Right cardiac atrium (tissue), 5 donors: ENCODE measurements at places on chromosomes 11 and 22. TPM values are rescaled to one million over a fixed set of nuclear protein-coding genes. Genes with fewer than 3 reads are reported as not detected.

DNA sequence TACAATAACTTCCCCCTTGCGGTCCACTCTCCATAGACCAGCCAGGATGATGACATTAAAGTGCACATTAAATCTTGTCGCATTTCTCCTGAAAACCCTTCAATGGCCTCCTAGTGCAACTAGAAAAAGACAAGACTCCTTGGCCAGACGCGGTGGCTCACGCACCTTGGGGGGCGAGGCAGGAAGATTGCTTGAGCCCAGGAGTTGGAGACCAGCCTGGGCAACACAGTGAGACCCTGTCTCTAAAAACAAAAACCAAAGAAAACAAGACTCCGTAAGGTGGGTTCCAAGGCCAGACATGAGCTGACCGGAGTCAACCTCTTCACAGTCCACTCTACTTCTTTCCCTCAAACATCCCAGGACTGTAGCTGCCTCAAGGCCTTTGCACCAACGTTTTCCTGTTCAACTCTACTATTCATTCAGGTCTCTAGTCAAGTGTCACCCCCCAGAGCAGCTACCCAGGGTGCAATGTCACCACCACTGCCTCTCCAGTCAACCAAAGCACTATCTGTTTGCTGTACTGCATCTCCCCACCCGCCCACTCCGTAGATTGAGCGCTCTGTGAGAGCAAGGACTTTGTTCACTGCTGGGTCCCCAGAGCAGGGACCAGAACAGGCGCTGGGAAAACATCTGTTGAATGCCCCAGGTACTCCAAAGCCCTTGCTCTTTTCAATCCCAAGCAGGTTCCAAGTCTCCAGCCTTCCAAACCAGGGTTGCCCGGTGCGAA, 739 bp downstream of the ZMAT5 start:
- no peak for DNase-seq

DNA sequence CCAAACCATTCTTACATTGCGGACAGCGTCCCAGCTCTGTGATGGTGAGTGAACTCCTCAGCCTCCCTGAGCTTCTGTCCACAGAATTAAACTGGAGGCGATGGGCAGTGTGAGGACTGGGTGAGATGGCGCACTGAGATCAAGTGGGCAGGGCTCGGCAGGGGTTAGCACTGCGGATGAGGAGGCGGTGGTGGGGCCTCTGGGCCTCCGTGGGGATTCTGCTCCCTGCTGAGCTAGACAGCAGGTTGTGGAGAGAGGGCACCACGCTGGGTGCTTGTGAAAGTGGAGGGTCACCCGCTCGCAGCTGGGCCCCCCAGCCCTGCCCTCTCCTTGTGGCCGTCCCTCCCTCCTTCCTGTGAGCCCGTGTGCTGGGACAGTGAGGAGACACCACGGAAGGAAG, 25.6 kb upstream of the PARVG start:
- no peak for DNase-seq

Gene SYTL2
- total RNA-seq: 4.3 TPM

Gene RAG2
- not detected for total RNA-seq

- DNase-seq: no peak
These were observed 829 bp upstream of the APOC3 start for GRCh38 chr11:116828632-116829524.

Gene SYT12
- 0.11 TPM for total RNA-seq

GRCh38 chr11:45212566-45213315, 66.3 kb downstream of the PRDM11 start:
- peak; percentile 58 for DNase-seq

DNA sequence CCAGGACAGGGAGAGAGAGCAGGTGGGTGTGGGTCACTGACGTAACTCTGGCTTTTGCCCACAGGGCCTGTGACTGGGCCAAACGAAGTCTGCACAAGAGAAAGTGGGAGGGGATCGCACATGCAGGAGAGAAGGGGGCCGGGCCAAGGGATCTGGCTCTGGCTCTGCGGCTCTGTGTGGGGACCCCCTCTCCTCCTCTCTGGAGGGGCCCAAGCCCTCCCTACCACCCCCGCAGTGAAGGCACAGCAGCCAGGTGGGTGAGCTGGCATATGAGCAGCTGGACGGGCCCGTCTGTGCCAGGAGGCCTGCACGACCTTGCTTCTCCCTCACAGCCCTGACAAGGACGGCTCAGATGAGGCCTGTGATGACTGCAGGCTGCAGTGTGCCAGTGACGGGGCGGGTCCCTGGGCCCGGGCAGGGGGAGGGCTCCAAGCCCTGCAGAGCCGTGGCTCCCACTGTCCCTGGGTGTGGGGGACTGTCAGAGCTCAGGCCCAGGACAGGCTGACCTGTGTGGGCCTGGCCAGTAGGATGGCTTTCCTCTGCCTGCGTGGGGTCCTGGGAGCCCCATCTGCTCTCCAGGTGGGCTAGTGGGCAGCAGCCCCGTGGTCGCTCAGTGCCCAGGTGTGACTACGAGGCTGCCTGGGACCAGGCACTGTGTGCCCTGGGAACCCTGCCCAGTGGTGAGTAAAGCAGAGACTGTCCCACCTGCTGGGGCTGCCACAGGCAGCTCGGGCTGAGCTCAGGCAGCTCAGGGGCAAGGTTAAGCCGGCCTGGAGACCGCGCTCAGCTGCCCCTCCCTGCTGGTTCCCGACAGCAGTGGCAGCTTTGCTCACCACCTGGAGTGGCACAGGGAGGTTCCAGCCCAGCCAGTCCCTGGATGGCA, 22.2 kb downstream of the MRGPRG start:
- no peak for DNase-seq

Gene HYOU1
- 127 TPM for total RNA-seq

GRCh38 chr11:65973439-65974110, 12.0 kb downstream of the SART1 start:
- no peak for DNase-seq

DNA sequence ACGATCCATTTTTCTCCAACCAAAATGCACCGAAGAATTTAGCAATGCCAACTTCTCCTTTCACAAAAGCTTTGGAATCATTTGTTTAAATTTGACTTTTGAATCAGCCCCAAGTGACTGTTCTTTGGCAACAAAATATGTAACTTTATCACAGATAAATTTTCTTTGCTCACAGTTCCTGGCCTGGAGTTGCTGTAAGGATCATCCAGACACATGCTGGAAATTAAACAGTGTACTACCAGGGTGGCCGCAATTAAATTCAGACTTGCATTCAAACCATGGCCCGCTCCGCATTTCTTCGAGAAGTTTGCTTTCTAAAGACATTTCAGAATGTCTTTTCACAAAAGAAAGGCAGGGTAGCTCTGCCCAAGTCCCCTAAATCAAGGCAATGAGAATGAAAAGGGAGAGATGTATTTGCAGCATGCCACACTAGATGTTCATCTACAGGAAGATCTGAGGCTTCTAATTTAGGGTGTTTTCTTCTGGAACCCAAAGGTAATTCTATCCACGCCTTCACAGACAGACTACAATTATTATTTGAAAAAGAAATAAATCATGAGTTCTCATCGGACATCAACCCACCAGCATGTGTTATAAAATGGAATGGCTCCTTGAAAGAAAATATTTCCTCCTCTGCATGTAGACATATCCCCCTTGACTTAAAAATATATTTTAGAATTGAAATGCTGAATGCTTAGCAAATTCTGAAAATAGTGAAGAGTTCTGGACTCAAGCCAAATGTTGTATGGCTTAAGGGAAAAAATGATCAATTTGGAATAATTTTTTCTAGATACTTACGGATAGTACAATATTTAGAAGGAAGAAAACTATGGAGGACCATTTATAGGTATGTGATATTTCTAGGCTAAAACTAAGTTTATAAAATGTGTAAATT, 189.7 kb upstream of the BLID start:
- no peak for DNase-seq

- DNase-seq: no peak
These were observed 77.7 kb downstream of the PKNOX2 start for GRCh38 chr11:125242141-125242775.

Gene CASP5
- total RNA-seq: not detected

- DNase-seq: peak; percentile 55
These were observed 90.0 kb downstream of the MICAL2 start for GRCh38 chr11:12200279-12200990.

DNA sequence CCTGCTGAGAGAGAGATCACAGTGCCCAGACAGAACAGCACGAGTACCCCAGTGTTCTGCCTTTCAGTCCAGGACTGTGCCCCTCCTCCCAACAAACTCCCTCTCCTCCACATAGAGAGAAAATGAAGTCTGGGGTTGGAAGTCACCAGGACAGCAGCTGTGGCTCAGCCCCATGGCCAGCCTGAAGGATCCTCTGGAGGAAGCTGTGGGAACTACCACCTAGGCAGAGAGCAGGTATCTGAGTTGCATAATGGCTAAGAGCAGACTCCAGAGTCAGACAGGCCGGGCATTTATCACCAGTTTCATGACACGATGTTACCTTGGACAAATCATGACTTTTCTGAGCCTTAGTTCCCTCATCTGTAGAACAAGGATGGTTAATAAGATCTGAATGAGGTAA, 61.2 kb upstream of the RRAS2 start:
- no peak for DNase-seq

Gene HBG1
- total RNA-seq: not detected

DNA sequence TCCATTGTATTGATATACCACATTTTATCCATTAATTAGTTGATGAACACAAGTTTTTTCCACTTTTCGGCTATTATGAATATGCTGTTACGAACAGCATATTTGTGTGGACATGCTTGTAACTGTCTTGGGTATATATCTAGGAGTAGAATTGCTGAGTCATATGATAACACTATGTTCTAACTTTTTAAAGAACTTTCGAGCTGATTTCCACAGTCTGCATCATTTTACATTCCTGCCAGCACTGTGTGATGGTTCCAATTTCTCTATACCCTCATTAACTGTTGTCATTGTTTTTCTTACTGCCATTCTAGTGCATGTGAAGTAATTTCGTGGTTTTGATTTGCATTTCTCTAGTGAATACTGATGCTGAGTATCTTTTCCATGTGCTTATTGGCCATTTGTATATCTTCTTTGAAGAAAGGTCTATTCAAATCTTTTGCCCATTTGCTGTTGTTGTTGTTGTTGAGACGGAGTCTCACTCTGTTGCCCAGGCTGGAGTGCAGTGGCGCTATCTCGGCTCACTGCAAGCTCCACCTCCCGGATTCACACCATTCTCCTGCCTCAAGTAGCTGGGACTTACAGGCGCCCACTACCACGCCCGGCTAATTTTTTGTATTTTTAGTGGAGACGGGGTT, 7.4 kb upstream of the RCE1 start:
- DNase-seq: no peak

DNA sequence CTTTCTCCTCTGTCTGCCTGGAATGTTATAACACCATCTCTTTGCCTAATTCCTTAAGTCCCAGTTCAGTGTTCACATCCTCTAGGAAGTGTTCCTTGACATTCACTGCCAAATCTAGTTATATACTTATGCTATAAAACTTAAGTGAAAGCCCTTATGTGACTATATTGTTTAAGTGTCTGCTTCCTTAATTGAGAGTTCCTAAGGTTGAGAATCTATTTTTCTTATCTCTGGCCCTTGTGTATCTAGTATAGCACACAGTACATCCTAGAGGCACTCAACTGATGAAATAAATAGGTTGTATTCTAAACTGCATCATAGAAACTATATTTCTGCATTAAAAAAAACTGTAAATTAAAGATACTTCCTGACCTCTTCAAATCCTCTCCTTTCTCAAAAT, 16.9 kb downstream of the KMT5B start:
- no peak for DNase-seq

Gene HORMAD2
- not detected for total RNA-seq

- DNase-seq: no peak
These were observed 6.8 kb downstream of the MALAT1 start for GRCh38 chr11:65505466-65506289.

Gene TTC36
- total RNA-seq: 0.63 TPM

GRCh38 chr11:91446267-91446666, 778.4 kb upstream of the FAT3 start:
- no peak for DNase-seq

DNA sequence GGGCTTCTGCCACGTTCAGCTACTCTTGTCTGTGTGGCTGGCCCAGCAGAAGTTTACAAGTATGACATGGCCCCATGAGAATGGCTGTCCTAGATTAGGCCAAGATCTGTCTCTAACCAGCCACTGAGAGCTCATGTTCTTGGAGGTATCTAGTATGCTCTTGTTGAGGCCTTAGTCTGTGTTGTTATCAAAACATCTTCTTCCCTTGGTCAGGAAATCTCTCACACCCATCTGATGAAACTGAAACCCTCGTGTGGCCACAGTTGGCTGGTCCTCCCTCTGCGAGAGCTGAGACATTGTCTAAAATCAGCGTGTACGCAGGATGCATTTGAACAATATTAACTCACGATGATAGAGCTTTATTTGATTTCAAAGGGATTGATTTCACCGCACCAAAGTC, 109.0 kb upstream of the NNMT start:
- DNase-seq: no peak

DNA sequence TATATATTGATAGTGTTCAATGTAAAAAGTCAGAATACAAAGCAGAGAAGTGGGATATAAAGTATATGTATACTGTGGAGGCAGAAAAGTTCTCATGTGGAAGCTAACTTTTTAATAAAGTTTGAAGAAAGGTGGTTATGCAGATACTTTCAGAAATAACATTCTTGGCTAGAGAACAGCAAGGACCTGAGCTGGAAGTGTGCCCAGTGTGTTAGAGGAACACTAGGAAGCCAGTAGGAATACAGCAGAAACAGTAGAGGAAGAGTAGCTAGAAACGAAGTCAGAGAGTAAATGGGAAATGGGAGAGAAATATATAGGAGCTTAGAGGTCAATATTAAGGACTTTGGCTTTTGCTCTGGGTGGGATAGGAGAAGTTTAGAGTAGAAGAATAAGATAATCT, 464.9 kb upstream of the CCDC90B start:
- no peak for DNase-seq

Gene BSCL2
- total RNA-seq: 20.0 TPM

DNA sequence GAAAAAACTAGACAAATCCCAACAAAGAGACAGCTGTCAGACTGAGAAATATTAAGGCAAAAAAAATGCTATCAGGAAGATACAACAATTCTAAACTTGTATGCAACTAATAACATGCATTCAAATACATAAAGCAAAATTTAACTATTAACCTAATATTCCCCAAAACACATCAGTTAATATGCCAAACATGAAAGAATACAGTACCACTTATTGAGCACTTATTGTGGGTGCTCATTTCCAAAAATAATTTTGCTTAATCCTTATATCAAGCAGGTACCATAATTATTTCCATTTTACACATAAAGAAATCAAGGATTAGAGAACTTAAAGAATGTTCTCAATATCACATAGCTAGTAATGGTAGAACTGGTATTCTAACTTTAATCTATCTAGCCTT, 67.7 kb upstream of the HMGXB4 start:
- no peak for DNase-seq

Gene OPCML
- total RNA-seq: 2.8 TPM

GRCh38 chr22:45402466-45402985, 10.9 kb downstream of the SMC1B start:
- no peak for DNase-seq

GRCh38 chr11:110339456-110340250, 43.2 kb upstream of the RDX start:
- DNase-seq: no peak

Gene C11orf52
- 2.4 TPM for total RNA-seq

- no peak for DNase-seq
These were observed 62.0 kb downstream of the PACS1 start for GRCh38 chr11:66131937-66132632.

Gene RAB3IL1
- total RNA-seq: 18.9 TPM

GRCh38 chr11:64247729-64248531, 1.2 kb upstream of the PPP1R14B start:
- DNase-seq: peak; percentile 51

GRCh38 chr11:40295466-40295865, 1164.0 kb downstream of the LRRC4C start:
- no peak for DNase-seq
